ENCODE measurements at places on chromosomes 4 and X.

DNA sequence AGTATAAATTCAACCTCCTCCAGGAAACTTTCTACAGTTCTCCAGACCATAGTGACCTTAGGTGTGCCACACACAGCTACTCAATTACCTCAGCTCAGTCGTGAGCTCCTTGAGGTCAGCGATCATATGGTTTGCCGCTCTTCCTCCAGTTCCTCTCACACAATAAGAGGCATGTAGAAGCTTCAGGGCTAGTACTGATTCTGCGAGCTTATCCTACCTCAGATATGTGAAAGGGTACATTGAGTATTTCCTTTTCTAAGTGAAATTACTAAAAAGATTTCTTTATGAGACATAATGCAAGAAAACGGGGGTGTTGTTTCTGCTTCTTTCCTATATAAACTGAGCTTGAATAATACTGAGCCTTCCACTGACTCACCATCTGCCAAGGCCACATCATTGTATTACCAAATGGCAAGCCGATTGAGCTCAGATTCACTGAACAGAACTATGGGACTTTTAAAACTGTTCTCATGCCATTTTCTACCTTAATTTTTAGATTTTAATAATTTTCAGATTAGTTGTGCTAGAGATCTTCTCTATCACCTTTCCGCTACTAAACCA lies 183.1 kb downstream of the HS6ST2 start:
- no peak for DNase-seq

- no peak for DNase-seq
Observed at GRCh38 chr4:87589531-87589930, 18.8 kb upstream of the DSPP start.

GRCh38 chr4:95877636-95878035 lies 37.7 kb downstream of the PDHA2 start:
- DNase-seq = no peak

- DNase-seq = no peak
Observed at GRCh38 chr4:97627750-97628149, 515.5 kb downstream of the STPG2 start.

GRCh38 chr4:11468901-11469300 lies 40.2 kb upstream of the HS3ST1 start:
- no peak for DNase-seq

DNA sequence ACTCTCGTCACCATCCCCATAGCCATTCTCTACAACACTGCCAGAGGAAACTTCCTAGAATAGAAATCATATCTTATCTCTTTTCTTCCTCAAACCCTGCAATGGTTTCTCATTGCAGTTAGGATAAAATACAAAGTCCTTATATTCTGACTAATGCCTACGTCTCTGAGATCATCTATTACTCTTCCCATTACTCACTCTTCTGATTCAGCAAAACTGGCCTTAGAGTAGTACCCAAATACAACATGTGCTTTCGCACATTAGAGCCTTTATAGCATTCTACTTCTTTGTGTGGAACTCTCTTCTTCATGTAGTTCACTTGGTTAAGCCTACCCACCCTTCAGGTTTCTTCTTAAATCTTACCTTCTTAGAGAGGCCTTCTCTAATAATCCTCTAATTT lies 28.0 kb downstream of the LHFPL1 start:
- DNase-seq = no peak

DNA sequence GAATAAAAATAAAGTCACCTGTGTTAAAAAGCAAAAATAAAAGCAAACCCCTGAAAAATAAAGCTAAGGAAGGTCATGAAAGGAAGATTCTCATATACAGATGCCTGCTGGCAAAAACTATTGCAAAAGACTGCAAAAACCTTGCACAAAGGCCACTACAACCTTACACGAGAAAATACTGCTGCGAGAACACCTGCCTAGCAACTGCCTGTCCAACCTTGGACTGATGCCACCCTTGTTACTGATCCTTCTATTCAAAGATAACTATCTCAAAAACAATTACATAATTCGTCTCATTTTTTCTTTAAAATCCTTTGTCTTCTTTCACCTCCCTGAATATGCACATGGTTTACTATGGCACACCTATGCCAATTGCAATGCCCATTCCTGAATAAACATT lies 49.6 kb downstream of the SLC2A9 start:
- no peak for DNase-seq

GRCh38 chr4:77432717-77433417 lies 172.8 kb upstream of the CXCL13 start:
- DNase-seq = no peak

- DNase-seq = no peak
Observed at GRCh38 chr4:15333692-15334633, 93.9 kb upstream of the C1QTNF7 start.

DNA sequence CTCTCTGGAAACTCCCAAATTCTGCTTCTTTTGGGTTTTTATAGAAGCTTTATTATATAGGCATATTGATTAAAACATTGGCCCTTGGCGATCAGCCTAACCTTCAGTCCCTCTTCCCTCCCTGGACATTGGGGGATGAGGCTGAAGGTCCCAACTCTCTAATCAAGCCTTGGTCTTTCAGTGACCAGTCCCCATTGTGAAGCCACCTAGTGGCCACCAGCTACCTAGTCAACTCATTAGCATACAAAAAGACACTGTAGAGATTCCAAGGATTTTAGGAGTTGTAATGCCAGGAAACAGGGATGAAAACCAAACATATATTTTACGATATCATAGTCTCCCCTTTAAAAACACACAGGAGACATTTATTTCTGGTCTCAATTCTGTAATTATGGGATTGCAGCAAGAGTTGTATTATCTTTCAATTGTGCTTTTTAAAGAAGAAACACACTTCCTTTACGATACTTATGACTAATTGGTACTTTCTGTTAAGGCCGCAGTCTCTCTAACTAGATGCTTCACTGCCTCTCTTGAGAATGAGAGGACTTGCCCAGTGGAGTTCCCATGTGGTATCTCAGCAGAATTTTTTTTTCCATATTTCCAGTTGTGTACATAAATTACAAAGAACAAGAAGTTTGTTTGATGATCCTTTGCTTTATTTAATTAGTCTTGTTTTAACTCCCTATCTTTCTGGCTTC lies 58.2 kb downstream of the WDR17 start:
- DNase-seq = no peak

GRCh38 chr4:157819693-157820464 lies 352.9 kb downstream of the GASK1B start:
- no peak for DNase-seq

GRCh38 chr4:136893573-136893972 lies 638.7 kb downstream of the PCDH18 start:
- no peak for DNase-seq

Data from tibial artery (tissue), 4 donors.